Regular cardiac myocyte (primary cell): ENCODE measurements at places on chromosomes 16 and 17. TPM values are rescaled to one million over a fixed set of nuclear protein-coding genes. Genes with fewer than 3 reads are reported as not detected.

Gene BCAR1
- total RNA-seq = 48.5 and 51.0 TPM in 2 replicates

Gene XYLT2
- total RNA-seq = 64.8 and 85.7 TPM in 2 replicates

Gene COX4I1
- 392 and 464 TPM in 2 replicates for total RNA-seq

Gene HOXB5
- under 0.01 TPM in 1 of 2 replicates, not detected in the other for total RNA-seq

Gene ABCC6
- total RNA-seq = 0.19 and 1.1 TPM in 2 replicates

Gene ACSM3
- 0.58 and 2.5 TPM in 2 replicates for total RNA-seq

Gene CLEC19A
- total RNA-seq = under 0.01 TPM in 1 of 2 replicates, not detected in the other

Gene GP1BA
- total RNA-seq = not detected in 2 replicates

Gene MEOX1
- 2.8 TPM in 1 of 2 replicates, not detected in the other for total RNA-seq

Gene BIRC5
- 9.0 and 87.8 TPM in 2 replicates for total RNA-seq

Gene ZNF207
- 76.7 and 86.3 TPM in 2 replicates for total RNA-seq

Gene MRPS23
- 28.2 and 38.5 TPM in 2 replicates for total RNA-seq

Gene KRTAP4-3
- total RNA-seq = not detected in 2 replicates

Gene HES7
- not detected in 2 replicates for total RNA-seq

Gene LYZL6
- not detected in 2 replicates for total RNA-seq

Gene CSH1
- not detected in 2 replicates for total RNA-seq

Gene ACBD4
- 2.3 and 7.3 TPM in 2 replicates for total RNA-seq

Gene CDT1
- total RNA-seq = 3.9 and 19.4 TPM in 2 replicates

Gene C1QTNF8
- not detected in 2 replicates for total RNA-seq

Gene LRRC46
- 0.19 TPM in 1 of 2 replicates, not detected in the other for total RNA-seq

Gene RAB11FIP3
- total RNA-seq = 11.3 and 12.8 TPM in 2 replicates

Gene C17orf75
- 15.9 and 19.2 TPM in 2 replicates for total RNA-seq

Gene SLC6A2
- total RNA-seq = not detected in 2 replicates

Gene NDE1
- 27.9 and 62.9 TPM in 2 replicates for total RNA-seq

Gene C16orf89
- total RNA-seq = 1.1 TPM in 1 of 2 replicates, not detected in the other

Gene KRT12
- not detected in 2 replicates for total RNA-seq

Gene TBX6
- 0.19 and 0.28 TPM in 2 replicates for total RNA-seq

Gene ABAT
- total RNA-seq = 1.9 and 3.4 TPM in 2 replicates

Gene SYNGR3
- total RNA-seq = 2.3 and 2.8 TPM in 2 replicates
